ENCODE measurements at places on chromosomes 12 and 14.
A peak's percentile ranks its signal among the peaks of the same experiment; 100 is the strongest.

DNA sequence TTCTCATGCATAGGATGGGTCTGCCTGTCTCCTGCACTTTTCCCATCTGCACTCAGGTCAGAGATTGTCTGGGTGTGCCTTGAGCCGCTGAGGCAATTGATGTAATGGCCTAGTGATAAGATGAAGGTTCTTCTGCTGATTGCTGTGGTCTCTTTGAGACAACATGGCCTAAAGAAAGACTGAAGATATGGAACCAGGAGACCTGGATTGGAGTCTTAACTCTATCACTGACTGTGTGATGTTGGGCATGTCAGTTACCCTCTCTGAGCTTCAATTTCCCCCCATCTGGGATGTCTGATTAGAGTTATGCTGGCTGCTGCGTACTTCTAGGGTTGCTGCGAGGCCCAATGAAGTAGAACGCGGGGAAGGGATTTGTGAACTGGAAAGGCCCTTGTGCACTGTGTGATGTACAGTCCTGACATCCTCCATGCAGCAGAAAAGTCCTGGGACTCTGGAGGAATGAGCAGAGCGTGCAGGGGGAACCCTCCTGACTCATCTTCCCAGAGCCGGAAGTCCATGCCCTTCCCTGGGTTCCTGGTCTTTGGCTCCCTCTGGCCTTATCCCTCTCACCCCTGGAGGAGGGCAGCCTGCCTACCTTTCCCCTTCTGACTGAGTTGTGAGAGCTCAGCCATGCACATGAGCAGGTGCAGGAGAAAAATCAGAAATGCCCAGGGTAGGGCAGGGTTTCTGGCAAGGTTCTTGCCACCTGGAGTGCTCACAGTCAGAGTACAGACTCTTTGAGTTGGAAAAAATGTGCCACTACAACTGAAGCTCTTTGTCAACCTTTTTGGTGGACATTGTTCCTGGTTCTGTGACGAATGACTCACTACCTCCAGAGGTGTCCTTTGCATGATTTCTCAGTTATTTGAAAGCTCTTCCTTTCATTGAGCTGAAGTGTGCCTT is 21.1 kb downstream of the PLEKHD1 start:
- DNase-seq = no peak

DNA sequence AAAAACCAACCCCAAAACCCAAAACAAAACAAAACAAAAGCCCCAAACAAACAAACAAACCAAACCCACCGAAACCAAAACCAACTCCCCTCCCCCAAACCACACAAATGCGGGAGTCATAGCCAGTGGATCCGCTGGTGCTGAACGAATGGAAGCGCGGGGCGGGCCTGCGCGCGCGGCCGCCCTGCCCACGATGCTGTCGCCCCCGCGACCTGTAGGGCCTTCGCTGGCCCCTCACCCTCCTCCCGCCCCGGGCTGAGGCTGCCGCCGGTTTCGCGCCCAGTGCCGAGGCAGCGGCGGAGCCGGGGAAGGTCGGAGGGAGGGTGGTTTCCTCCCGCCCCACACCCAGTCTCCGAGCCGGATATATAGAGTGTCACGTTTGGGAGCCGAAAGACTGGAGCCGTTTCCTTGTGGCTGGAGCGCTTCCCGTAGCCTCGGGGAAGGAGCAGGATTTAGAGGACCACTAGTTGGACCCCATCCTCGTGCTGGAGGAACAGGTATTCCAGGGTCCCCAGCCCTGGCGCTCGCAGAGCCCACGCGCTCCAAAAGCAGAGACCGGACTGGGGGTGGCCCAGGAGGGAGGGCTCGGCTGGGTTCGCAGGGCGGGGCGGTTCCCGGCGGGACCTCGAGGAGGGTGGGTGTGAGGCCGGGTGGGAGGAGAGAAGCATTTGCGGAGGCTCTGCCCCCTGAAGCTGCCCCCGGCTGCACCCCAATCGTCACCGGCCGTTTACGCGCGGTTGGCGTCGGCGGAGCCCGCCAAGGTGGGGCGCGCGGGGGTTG is at the start of gene FAR2:
FAR2 (plus strand) TSS at position 368 of the 780 bp plus-strand sequence. CDS start 121,172 bp downstream, outside the sequence.
- peak; percentile 62 for DNase-seq

DNA sequence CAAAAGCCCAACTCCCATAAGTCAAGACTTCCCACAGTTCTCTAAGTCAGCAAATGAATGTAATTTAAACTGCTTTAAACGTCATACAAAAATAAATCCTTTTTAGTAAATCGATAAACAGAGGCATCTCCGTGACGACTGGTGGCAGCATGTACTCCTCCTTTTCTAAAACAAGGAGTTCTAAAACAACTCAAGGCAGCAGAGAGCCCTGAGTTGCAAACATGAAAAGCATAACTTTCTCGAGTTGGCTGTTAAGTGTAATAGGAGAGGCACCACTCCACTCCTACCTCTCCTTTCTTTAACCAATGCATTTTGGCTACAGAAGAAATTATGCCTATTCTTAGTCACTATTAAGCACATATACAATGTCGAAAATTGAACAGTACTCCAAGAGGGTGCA is 22.0 kb downstream of the LTBR start:
- DNase-seq = no peak

DNA sequence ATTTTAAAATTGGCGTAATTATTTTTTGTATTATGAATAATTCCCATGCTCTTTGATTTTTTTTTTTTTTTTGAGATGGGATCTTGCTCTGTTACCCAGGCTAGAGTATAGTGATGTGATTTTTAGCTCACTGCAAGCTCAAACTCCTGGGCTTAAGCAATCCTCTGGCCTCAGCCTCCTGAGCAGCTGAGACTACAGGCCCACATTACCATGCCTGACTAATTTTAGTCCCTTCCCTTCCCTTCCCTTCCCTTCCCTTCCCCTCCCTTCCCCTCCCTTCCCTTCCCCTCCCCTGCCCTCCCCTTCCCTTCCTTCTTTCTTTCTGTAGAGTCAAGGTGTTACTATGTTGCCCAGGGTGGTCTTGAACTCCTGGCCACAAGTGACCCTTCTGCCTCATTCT is 9.4 kb upstream of the KIF26A start:
- DNase-seq = no peak

DNA sequence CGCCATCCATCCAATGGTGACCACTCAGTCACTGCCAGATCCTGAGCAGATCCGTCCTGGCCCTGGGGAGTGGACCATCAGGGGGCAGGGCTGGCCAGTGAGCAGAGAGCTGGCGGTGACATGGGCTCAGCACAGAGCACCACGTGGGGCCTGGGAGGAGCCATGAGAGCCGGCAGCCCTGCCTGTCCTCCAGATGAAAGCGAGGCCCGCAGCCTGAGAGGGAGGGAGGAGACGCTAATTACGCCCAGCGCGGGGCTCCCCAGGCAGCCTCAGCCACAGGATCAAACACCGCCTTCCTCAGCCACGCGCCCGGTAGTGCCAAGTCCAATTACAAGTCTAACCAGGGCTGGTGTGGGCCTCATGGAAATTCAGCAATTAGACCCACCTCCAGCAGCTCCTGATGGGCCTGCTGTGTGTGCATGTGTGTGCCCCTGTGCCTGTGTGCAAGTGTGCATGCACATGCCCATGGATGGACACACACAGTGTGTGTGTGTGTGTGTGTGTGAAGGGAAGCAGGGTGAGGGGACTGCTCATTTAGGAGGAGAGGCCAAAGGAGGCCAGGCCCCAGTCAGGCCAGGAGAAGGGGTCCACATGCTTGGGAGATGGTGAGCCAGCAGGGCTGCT is 68.0 kb downstream of the KIF26A start:
- no peak for DNase-seq

- no peak for DNase-seq
These were observed 109.9 kb downstream of the TTC8 start for GRCh38 chr14:88934351-88934806.
